ENCODE measurements at places on chromosomes 3 and 15.

- DNase-seq = no peak
Measured at GRCh38 chr3:124809039-124809438, 78.1 kb downstream of the ITGB5 start.

- no peak for DNase-seq
Measured at GRCh38 chr3:52794612-52795099, at the start of gene ITIH3. Gene ITIH3, plus strand, starts transcription at chr3:52794796. Its CDS starts 8 bp downstream, at chr3:52794804.

DNA sequence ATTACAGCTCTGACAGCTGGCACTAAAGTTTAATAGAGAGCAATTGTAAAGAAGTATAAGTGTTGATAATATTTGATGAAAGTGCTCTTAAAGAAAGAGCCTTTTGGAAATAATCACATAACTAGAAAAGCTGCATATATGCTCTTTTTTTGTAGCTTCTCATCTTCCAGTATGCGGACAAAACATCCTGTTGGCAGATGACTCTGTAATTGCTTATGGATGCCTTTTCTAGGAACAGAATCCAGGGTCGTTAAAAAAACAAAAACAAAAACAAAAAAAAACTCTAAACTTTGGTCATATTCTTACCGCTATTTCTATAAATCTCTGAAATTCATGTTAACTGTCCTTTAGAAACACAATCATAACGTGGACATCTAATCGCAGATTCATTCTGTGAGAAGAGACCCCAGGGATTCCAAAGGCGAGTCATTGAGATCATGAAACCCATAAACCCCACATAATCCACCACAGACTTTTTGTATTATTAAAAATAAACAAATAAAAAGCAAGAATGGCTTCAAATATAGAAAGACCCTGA is 109.8 kb downstream of the EPHA3 start:
- no peak for DNase-seq

- DNase-seq = no peak
Measured at GRCh38 chr3:134086616-134087015, 56.9 kb upstream of the SLCO2A1 start.

DNA sequence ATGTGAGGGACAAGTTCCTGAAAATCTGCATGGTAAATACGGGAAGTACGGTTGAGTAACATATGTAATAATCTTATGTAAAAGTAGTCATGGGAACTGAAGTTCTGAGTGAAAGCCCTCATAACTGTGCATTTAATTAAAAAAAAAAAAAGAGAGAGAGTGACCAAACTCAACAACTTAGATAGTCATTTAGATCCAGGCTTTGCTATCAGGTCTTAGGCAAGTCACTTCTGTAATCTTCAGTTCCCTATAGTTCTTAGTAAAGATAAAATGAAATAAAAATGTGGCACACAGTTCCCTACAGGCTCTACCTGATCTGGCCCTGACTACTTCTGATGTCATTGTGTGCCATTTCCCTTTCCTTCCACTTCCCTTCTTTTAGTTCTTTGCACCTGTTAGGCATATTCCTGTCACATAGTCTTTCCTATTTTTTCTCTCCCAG is 15.0 kb downstream of the RNF111 start:
- no peak for DNase-seq

DNA sequence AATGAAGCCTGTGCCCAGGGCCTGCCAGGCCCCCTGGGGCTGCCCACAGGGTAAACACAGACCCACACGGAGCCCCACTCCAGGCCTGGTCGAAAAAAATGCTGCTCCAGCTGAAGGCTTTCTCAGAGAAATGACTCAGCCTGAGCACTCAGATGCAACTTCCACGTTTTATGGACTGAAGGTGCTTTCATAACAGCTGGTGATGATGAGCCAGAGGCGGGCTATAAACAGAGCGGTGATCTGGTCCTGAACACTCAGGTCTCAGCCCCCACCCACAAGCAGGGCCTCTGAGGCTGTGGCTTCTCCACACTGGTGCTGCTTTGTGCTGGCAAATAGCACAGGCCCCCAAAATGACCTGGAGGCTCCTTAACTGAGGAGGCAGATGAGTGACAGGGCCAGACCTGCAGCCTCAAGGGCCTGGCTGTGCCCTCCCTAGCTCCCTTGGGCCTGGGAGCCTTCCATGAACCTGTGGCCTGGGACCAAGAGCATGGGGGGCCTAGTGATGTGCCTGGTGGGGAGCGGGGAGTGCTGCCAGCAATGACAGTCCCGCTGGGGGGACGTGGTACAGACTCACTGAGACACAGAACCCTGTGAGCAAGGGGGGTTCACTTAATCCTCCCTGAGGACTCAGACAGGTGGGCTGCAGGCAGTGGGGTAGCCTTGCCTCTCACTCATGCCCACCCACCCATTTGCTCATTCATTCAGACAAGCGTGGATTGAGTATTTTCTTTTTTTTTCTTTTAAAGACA is 23.0 kb upstream of the FURIN start:
- DNase-seq = no peak

- no peak for DNase-seq
Measured at GRCh38 chr3:158761350-158761749, 29.1 kb upstream of the RARRES1 start.

- no peak for DNase-seq
Measured at GRCh38 chr3:30918761-30919160, 24.3 kb upstream of the GADL1 start.

- no peak for DNase-seq
Measured at GRCh38 chr15:31005660-31006059, 14.2 kb upstream of the MTMR10 start.

DNA sequence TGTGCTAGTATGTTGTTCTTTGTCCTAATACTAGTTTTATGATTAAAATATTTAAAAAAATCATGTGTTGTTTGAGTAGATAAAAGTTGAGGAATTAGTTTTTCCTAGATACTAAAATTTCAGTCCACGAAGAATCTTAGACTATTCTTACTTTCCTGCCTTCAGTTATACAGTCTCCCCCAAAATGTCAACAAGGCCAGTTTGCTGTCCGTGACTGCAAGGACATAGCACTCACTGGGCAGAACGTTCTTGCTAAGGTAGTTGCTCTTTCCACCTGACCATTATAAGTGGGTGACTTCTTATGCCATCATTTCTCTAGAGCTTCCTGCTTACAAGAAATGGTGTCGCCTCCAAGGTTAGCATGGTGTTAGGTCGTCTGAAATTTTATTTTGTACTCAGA is 32.8 kb downstream of the KAT2B start:
- no peak for DNase-seq

DNA sequence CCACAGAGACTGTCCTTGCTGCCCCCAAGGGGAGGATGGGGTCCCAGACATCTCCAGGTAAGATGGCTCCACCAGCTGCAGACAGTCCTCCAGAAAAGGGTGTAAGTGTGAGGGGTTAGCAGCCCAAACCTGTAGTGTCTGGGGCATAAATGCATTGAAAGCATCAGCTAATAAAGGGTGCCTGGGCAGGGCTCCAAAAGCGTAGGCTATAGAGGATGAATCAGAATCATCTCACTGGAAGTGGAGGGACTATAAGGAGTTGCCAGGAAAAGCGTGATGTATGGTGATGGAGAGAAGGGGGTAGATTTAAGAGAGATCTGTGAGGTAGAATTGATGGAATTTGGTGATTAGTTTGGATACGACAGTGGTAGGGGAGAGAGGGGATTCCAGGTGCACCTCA is 79.9 kb upstream of the ONECUT1 start:
- no peak for DNase-seq

DNA sequence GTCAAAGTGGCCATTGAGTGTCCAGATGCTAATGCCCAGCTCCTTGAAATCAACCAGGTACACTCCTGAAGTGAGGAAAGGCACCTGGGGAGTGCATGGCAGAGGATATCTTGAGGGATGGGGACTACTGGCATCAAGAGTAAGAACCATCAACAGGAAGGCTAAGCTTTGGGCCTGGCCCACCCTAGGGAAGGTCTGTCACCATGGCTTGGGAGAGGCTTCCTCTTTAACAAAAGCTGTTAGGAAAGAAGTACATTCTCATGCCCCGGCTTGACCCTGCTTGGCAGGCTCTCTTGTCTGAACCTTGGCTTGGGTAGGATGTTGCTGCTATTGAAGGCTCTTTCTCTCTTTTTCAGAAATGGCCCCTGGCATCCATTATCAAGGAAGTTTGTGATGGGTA is 43.7 kb upstream of the TUBGCP5 start:
- no peak for DNase-seq

- DNase-seq = no peak
Measured at GRCh38 chr3:12878141-12878574, 36.8 kb upstream of the RPL32 start.

- no peak for DNase-seq
Measured at GRCh38 chr15:36831125-36831903, 251.9 kb downstream of the CDIN1 start.

- DNase-seq = no peak
Measured at GRCh38 chr3:141409940-141410241, 41.6 kb downstream of the ZBTB38 start.

DNA sequence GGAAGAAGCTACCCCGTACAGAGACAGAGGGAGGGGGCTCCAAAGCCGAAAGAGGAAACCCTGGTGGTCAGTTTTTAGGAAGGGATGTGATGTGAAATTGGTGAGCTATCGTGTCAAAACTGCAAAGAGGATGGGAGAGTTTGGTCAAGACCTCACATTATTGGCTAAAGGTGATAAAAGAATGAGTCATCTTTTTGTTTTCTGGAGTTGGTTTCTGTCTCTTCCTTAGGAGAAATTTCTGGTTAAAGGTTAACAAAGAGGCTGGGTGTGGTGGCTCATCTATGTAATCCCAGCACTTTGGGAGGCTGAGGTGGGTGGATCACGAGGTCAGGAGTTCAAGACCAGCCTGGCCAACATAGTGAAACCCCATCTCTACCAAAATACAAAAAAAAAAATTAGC is 217.8 kb upstream of the CBLB start:
- DNase-seq = no peak

- no peak for DNase-seq
Measured at GRCh38 chr3:56019490-56020146, 448.6 kb downstream of the ERC2 start.

DNA sequence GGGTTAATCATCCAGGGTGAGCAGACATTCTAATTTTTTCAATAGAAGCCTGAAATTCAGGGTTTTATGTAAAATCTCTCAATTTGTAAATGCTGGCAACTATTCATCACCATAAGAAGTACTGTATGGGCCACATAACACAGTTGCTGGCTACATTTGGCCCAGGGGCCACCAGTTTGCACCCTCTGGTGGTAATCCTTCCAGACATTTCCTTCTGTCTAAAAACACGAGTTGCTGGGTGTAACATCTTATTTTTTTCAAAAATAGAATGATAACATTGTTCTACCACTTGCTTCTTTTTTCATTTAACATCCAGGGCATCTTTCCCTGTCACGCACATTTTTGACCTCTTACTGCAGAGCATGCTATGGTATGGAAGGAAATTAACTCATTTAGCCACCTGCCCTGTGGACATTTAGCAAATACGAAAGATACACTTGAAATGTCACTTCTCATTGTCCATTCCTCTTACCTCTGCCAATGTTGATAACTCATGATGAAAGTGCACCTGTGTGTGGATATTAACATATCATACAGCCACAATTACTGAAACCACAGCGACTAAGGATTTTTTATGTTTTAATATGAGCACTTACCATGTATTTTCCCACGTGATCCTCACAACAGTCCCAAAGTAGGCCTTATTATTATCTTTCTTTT is 117.5 kb upstream of the ARHGEF3 start:
- DNase-seq = no peak

GRCh38 chr3:46372492-46373359 is 2.0 kb downstream of the CCR5 start:
- no peak for DNase-seq

DNA sequence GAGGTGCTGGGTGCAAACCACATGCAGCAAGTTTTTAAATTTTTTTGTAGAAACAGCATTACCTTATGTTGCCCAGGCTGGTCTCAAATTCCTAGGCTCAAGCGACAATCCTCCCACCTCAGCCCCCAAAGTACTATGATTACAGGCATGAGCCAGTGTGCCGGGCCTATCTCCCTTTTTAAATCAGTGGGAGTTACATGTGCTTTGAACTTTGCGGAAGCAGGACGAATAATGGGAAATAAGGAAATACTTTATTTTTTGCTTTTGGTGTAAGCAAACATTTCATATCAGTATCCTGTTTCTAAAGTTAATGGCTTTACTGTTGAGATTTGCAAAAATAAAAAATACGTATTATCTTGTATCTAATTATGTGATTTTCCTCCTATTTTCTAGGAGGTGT is 9.1 kb downstream of the NR1D2 start:
- no peak for DNase-seq

DNA sequence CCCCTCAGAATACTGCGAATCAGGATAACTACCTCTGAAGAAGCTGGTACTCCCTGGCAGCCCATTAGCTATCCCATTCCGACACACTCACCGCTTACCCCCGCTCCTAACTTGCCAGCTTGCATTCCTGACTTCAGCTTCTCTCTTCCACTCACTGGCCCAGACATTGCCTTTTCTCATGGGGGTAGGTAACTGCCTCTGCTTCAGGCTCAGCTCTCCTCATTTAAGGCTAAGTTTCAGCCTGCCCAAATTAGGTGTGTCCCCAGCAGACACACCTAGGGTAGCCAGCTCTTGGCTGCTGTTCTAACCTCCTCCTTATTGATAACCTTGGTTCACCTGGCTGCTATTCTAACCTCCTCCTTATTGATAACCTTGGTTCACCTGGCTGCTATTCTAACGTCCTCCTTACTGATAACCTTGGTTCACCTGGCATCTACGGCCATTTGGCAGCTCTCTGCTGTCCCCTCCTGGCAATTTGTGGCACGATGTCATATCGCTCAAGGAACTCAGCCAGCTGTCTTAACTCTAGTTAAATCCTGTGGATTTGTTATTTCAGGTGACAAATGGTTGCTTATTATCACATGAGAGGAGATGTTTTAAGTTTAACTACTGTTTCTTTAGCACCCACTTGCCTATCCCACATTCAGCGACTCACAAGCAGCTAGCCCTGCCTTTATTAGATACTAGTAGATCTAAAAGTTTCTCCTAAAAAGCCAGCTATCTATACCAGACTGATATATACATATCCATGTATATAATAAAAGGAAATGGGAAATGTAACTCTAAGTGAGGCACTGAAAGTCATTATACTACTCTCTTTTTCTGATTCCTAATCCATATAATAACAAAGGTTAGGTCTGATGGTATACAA is 106.5 kb upstream of the ACP3 start:
- no peak for DNase-seq

- DNase-seq = no peak
Measured at GRCh38 chr3:105495021-105495420, 128.3 kb downstream of the ALCAM start.

GRCh38 chr15:63046917-63047760 is 4.6 kb downstream of the TPM1 start:
- DNase-seq = no peak

GRCh38 chr3:117184574-117184973 is 475.0 kb downstream of the TUSC7 start:
- no peak for DNase-seq

GRCh38 chr3:128232376-128233178 is 79.3 kb downstream of the EEFSEC start:
- DNase-seq = no peak

GRCh38 chr3:155704771-155705559 is 39.9 kb downstream of the PLCH1 start:
- DNase-seq = no peak

GRCh38 chr15:68187559-68187958 is 17.6 kb downstream of the CALML4 start:
- DNase-seq = no peak

- DNase-seq = no peak
Measured at GRCh38 chr15:64045774-64046420, 388 bp downstream of the DAPK2 start.

- no peak for DNase-seq
Measured at GRCh38 chr15:74913041-74913440, 6.4 kb upstream of the FAM219B start.

- DNase-seq = no peak
Measured at GRCh38 chr3:188620752-188621151, 466.8 kb downstream of the LPP start.

- DNase-seq = no peak
Measured at GRCh38 chr3:66980791-66981190, 17.3 kb upstream of the KBTBD8 start.

Data from esophagus squamous epithelium (tissue), 5 donors.